ENCODE measurements at places on chromosomes 6 and 20. TPM values are rescaled to one million over a fixed set of nuclear protein-coding genes. Genes with fewer than 3 reads are reported as not detected.

The FAM217A gene
- total RNA-seq, result not detected

The PNLDC1 gene
- not detected for total RNA-seq

The PTK7 gene
- total RNA-seq, result 41.6 TPM

The RAET1L gene
- 99.5 TPM for total RNA-seq

The RIMS4 gene
- total RNA-seq, result not detected

The F13A1 gene
- 67.7 TPM for total RNA-seq

The HEY2 gene
- 0.61 TPM for total RNA-seq

The PNPLA1 gene
- total RNA-seq, result 0.64 TPM

The HTR1E gene
- not detected for total RNA-seq

The ASIP gene
- not detected for total RNA-seq

The TMEM74B gene
- total RNA-seq, result 0.13 TPM

The BLCAP gene
- total RNA-seq, result 104 TPM

The TCF15 gene
- total RNA-seq, result not detected

The SDC4 gene
- total RNA-seq, result 88.1 TPM

Measured in esophagus squamous epithelium (tissue), 5 donors.